ENCODE measurements at places on chromosomes 6 and 20. TPM values are rescaled to one million over a fixed set of nuclear protein-coding genes. Genes with fewer than 3 reads are reported as not detected.

Gene BHLHE23
- total RNA-seq = not detected

Gene PXMP4
- total RNA-seq = 9.7 TPM

Gene MYH7B
- total RNA-seq = 0.34 TPM

Gene FOXS1
- total RNA-seq = not detected

Gene TMEM181
- total RNA-seq = 31.6 TPM

Gene PTPRT
- total RNA-seq = not detected

Gene ARG1
- total RNA-seq = not detected

Gene OR2B6
- 0.32 TPM for total RNA-seq

Gene TSHZ2
- 4.1 TPM for total RNA-seq

Gene SNAP25
- 5.8 TPM for total RNA-seq

Gene HLA-DQB2
- not detected for total RNA-seq

Gene OSTM1
- 23.8 TPM for total RNA-seq

Gene HLA-DQA2
- not detected for total RNA-seq

Gene VSX1
- not detected for total RNA-seq

Gene IL20RA
- not detected for total RNA-seq

Gene GSTA4
- 39.2 TPM for total RNA-seq

Gene ZNF334
- total RNA-seq = 4.4 TPM

Gene C6orf163
- 2.1 TPM for total RNA-seq

Gene C6orf15
- not detected for total RNA-seq

Gene LY6G6F
- total RNA-seq = not detected

Gene PHF10
- total RNA-seq = 58.4 TPM

Gene CDH26
- 0.58 TPM for total RNA-seq

Gene C6orf141
- 11.7 TPM for total RNA-seq

Gene EPHA7
- total RNA-seq = 10.7 TPM

Gene DYNLT2
- 2.4 TPM for total RNA-seq

Gene SLC17A2
- not detected for total RNA-seq

Gene SLC22A16
- total RNA-seq = not detected

Gene TREM1
- not detected for total RNA-seq

Gene TRIM40
- not detected for total RNA-seq

Gene SMIM8
- total RNA-seq = 18.8 TPM

Gene TULP1
- 0.66 TPM for total RNA-seq

All from A673 (cell line).